ENCODE measurements at places on chromosomes 13 and 19.

- DNase-seq, result no peak
Observed at GRCh38 chr19:48627865-48628314, 8.6 kb downstream of the SPHK2 start.

- DNase-seq, result no peak
Observed at GRCh38 chr13:23852351-23852750, 36.8 kb downstream of the MIPEP start.

- no peak for DNase-seq
Observed at GRCh38 chr13:76213423-76213904, 577.3 kb downstream of the LMO7 start.

- DNase-seq, result no peak
Observed at GRCh38 chr19:15107061-15108010, at the start of gene SYDE1. TSS of gene SYDE1 (plus strand) at chr19:15107401. CDS start at chr19:15107434, 33 bp downstream.

GRCh38 chr13:113559061-113559460 is 25.5 kb upstream of the TFDP1 start:
- DNase-seq, result no peak

All from stimulated activated CD8-positive, alpha-beta memory T cell treated with anti-CD3 and anti-CD28 coated beads, Interleukin-4, amount 100 ng/mL, for 4 hours (primary cell).